Cardiac muscle cell (in vitro differentiated cells and primary cell): ENCODE measurements at places on chromosomes 5 and 9.

DNA sequence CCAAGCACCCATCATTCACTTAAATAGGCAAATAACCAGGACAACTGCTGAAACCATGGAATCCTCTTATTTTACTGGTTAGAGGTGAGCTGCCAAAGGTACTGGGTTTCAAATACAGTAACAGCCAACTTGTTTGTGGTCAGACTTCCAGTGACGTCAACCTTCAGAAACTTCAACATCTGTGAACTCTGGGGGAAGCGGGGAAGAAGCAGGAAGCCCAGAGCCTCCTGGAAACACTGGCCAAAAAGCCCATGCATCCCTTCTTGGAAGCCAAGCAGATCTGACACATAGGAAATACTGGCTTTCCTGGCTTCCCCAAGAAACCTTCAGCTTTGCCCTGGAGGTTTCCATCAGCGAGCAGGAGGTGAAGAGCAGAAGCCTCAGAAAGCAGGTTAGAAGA is 4.9 kb upstream of the FRRS1L start:
- peak; percentile 67 for DNase-seq

GRCh38 chr5:32859211-32859641 is 148.1 kb downstream of the NPR3 start:
- DNase-seq: no peak

DNA sequence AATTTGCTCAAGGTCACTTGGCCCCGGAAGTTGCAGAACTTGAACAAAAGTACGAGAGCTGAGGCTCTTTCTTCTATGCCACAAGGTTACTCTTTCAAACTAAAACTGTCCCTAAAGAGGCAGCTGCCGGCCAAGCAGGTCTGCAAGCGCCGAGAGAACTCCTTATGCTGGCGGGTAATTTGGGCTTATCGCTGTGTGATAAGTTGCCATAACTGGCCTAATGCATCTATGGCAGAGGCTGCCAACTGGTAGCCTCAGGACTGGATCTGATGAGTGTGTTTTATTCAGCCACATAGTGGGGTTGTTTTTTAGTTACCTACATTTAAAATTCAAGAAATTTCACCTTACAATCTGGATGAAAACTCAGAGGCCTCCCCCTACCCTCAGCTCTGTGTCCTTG is 68.1 kb upstream of the SPOCK1 start:
- no peak for DNase-seq

- no peak for DNase-seq
Measured at GRCh38 chr5:177465044-177465443, 8.4 kb downstream of the DBN1 start.

DNA sequence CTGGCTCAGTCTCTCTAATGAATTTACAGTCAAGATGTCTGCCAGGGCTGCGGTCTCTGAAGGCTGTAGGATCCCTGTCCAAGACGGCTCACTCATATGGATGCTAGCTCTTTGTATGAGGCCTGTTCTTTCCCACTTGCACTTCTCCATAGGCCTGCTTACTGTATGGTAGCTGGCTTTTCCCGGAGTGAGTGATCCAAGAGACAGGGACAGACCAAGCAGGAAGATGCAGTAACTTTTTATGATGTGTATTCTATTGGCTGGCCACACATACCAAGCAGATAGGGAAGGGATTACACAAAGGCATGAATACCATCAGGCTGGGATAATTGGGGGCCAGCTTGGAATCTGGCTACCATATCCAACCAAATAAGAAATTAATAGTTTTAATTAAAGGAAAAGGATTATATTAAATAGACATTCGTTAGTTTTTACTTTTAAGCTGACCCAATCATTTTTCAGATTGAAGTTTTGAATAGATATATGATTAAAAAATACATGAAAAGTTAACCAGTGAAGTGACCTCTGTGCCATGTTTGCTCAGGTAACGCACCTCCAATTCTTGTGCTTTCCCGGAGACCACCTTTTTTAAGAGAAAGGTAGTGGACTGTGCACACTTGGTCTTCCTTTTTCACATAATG is 20.6 kb downstream of the NSD1 start:
- peak; percentile 38 for DNase-seq

DNA sequence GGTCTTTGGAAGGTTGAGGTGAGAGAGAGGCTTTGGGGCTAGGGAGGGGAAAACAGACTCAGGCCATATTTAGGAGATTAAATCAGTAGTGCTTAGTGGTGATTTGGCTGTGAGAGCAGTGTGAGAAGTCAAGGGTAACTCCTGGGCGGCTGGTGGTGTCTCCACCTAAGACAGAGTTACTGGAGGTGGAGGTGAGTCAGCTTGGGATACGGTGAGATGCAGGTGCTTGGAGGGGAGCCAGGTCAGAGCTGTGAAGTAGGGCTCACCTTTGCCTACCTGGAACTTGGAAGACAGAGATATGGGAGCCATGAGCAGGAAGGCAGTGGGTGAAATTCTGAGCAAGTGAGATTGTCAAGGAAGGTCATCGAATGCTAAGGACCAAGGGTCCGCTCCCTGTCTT is 24.5 kb downstream of the RGS3 start:
- DNase-seq: no peak

- peak; percentile 87 for DNase-seq
Measured at GRCh38 chr5:151023651-151024050, 3.3 kb downstream of the GPX3 start.

DNA sequence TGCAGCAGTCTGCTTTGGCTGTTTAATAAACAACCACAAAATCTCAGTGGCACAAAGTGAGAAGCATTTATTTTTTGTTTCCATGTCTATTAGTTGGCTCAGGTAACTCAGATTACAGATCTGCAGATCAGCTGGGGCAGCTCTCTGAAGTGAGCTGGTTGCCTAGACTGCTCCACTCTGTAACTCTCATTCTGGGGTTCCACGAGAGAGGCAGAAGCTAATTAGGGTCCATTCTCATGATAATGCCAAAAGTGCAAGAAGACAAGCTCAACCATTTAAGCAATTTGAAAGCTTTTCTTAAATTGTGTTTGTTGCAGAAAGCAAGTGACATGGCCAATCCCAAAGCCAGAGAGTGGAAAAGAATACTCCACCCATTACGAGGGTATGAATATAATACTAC is 13.2 kb downstream of the MEIKIN start:
- no peak for DNase-seq

GRCh38 chr5:34787035-34787434 is 51.9 kb upstream of the TTC23L start:
- DNase-seq: no peak

DNA sequence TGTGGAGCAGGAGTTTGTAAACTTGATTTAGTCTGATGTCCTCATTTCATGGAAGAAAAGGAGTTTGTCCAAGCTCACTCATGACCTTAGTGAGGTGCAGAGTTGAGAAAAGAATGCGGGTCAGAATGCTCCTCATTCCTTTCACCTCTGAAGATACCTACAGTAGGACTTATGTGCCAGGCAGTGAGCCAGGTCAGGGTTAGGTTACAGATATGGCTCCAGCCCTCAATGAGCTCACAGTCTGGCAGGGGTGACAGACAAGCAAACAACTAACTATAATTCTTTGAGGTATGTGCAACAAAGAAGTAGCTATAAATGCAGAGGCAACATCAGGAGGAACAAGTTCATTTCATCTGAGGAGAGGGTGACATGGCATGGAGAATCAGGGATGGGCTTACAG is 102.5 kb downstream of the SPATA31D1 start:
- DNase-seq: no peak
